ENCODE measurements at places on chromosomes 1 and 21.

GRCh38 chr1:33015216-33015615, 21.5 kb downstream of the AK2 start:
- DNase-seq = no peak

DNA sequence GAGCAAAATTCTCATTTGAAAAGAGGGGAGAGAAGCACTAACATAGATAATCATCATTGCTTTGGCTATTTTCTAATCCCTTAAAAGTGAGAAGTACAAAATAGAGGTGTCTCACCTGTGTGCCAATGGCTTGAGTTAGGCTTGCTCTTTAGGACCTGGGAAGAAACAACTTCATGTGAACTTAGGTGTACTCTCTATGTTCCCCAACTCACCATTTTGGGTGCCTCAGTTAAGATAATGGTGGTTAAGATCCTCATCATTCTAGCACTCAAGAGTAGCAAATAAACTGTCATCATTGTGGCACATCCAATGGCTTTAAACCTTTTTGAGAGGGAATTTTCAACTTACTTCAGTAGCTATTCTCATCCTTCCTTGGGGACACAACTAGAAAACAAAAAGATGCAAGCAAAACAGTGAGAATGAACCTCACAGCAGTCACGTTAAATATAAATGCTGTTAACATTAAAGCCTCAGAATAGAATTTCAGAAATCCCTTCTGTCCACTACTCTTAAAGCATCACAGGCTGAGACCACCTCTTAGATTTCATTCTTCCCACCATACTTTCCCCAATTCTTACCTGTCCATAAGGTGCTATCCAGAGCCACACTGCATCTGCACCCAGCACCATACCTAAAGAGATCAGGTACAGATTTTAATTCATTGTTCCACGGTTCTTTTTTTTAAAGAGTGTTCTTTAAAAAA, 1.2 kb downstream of the GAS5 start:
- no peak for DNase-seq

- no peak for DNase-seq
These were observed 37.3 kb downstream of the MAST2 start for GRCh38 chr1:45840704-45841103.

- no peak for DNase-seq
These were observed 11.7 kb downstream of the COL18A1 start for GRCh38 chr21:45416620-45417019.

- peak; percentile 71 for DNase-seq
These were observed 72.8 kb downstream of the CD2 start for GRCh38 chr1:116826818-116827606.

DNA sequence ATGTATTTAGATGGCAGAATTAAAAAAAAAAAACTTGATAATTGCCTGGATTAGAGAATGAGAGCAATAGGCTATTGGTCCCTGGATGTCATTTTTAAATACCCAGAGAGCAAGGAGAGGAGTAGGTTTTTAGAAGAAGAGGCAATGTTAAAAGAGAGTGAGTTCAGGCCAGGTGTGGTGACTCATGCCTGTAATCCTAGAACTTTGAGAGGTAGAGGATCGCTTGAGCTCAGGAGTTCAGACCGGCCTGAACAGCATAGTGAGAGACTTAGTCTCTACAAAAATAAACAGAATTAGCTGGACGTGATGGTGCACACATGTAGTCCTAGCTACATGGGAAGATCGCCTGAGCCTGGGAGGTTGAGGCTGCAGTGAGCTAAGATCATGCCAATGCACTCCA, 15.9 kb upstream of the MUTYH start:
- no peak for DNase-seq

- DNase-seq = no peak
These were observed 5.2 kb downstream of the C1orf21 start for GRCh38 chr1:184392067-184392466.

- DNase-seq = no peak
These were observed 21.0 kb downstream of the NFYC start for GRCh38 chr1:40712405-40712944.

GRCh38 chr1:217313096-217313495, 317.8 kb downstream of the GPATCH2 start:
- no peak for DNase-seq

GRCh38 chr1:110749960-110750359, 75.2 kb upstream of the KCNA3 start:
- DNase-seq = no peak

DNA sequence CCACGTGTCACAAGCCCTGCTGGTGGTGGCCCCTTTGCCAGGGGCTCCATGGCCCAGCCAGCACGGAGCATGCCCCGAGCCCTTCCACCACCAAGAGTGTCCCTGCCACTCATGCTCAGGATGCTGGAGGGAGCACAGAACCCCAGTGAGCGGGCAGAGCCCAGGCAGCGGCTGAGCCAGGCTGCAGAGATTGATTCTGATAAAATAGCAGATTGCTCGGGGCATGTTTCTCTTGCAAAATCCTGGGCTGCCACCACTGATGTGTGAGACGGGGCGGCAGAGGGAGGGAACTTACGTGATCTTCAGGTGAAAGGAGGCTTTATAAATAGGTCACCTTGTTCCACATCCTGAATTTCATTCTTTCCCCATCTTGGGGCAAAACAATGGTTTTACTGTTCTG, 53.2 kb downstream of the SPSB1 start:
- DNase-seq = no peak

DNA sequence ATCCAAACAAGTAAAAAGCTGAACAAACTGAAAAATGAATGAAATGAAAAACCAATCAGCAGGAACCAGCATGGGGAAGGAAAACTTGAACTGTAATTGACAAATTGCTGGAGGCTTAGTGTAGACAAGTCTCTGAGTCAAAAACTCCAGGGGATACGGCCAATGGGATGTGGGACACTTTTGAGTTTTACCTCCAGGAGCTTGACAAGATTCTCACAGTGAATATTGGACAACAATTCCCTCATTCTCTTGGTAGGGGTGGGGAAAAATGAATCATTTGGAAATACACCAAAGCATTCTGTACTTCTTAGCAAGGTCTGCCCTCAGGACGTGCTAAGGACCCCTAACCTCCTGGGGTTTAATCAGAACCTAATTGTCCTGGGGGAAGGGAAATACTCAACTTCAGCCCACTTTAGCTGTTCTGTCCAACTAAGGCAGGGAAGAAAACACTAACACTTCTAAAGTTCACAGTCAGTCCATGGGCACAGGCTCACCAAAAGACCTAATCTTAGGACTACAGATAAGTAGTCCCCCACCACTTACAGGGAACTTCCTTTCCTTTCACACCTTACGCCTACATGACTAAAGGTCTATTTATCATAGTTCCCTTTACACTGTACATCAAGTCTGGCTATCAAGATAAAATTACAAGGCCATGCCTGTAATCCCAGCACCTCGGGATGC, 60.7 kb upstream of the CDC42BPA start:
- no peak for DNase-seq

DNA sequence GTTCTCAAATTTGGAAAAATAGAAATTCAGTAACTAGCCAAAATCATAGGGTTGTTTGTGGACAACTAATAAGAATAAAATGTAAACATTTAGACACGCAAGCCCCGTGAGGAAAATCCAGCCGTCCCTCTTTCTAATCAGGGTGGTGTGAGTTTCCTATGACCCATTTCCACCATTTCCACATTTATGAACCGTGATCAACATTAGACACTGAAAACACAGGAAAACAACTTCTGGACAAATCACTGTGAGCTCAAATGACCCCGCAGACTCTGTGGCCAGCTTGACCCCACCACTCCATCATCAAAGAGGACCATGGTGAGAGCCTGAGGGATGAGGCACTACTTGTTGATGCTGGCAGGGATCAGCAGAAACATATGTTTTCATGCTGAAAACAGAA, 101.0 kb downstream of the SIM2 start:
- DNase-seq = no peak

DNA sequence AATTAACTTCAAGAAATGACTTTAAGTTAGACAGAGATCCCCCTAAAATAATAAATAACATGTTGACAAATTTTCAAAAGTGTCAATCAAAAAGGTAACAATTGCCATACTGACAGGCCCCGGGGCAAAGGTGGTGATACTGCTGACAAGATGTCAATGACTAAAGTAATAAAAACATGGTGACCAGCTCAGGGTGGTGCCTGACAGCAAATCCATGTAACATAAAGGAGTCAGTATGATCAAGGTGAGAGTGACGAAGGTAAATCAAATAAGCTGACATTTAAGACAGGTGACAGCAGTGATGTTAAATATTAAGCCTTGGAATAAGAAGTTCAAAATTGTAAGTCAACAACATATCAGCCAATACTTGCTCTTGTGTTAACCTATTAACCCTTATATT, 387.5 kb downstream of the DPYD start:
- no peak for DNase-seq

DNA sequence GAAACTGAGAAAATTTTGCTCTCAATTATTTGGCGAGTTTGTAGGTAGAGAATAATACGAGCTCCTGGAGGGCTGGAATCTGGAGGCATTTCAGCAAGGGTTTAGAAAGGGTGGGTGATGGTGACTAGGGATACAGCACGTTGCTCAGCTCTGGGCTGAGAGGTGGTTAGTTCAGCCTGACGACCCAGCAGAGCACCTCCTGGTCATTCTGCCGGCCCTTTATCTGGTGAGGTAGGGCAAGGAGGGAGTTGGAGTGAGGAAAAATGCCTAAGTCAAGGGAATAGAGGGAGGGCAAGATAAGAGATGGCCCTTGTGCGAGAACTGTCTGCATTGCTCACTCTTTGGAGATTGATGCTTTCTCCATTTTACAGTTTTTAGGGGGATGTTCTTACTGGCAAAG, 19.1 kb downstream of the GALNT2 start:
- DNase-seq = no peak

- no peak for DNase-seq
These were observed 73.5 kb upstream of the NGF start for GRCh38 chr1:115411371-115412063.

DNA sequence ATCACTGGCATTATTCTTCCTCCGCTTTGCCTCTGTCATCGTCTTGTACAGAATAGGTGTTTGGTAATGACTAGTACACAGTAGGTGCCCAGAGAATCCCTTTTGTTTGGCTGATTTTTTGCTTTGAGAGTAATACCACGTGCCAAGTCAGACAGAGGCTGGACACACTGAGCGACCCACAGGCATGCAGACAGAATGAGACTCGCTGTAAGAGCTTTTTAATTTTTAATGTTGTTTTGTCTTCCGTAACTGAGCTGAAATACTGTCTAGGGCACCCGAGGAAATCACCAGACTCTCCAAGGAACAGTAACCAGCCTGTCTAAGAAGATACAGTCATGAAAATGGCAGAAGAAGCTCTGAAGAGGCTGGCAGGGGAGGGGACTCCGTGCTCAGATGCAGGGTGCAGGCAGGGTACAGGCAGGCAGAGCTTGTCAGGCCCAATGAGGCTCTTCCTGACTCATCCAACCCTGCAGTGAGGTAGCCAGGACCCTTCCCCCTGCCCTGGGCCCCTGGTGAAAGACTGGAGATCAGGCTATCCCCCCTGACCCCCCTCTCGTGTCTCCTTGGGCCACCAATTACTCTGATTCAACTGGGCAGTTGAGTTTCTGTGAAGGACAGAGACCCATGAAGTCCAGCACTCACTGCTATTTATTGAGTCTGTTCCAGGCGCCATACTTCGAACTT, 60.1 kb upstream of the ECE1 start:
- DNase-seq = no peak

DNA sequence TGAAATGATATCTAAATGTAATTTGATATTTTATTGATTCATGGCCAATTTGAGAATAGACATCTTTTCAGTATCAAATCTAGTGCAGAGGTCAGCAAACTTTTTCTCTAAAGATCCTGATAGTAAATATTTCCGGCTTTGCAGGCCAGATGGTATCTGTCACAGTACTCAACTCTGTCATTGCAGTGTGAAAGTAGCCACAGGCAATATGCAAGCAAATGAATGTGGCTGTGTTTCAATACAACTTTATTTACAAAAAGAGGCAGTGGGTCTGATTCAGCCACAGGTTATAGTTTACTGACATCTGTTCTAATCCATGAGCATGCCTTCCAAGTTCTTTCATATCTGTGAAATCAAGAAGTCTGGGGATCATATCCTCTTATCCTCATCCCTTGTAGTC, 221.2 kb downstream of the PRDM2 start:
- DNase-seq = no peak

DNA sequence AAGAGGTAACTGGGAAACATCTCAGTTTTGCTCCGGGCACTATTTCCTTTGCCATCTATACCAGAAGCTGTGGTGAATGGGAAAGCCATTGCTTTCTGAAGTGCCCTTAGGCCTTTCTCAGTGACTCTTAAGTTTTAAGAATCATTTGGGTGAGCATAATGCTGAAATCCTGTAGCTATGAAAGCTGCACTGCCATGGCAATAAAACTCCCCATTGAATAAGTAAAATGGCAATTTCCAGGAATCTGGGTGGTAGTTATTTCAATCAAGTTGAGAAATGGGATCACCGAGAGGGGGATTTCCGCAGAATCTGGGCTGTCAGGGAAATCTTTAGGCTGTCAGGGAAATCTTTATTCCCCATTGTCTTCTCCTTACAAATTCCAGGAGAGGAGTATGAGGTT, 26.8 kb upstream of the MACF1 start:
- DNase-seq = no peak

GRCh38 chr1:238242181-238242580, 351.5 kb upstream of the ZP4 start:
- no peak for DNase-seq

- no peak for DNase-seq
These were observed 53.9 kb upstream of the FBXO28 start for GRCh38 chr1:224059897-224060427.

DNA sequence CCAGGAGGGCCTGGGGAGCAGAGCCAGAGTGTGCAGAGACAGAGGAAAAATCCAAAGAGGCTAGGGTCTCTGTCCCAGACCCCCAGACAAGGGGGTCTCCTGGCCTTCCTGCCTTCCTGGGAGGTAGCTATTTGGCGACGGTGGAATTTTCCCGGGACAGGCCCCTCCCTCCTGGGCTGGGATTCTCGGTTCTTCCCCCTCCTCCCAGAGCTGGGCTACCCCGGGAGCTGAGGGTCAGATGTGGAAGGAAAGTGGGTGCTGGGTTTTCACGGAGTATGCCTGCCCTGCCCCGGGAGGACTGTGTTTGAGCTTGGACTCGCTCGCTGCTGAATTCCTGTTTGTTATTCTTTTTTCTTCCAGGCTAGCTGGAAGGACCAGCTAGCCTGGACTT, 759 bp downstream of the AMPD2 start:
- DNase-seq = no peak

DNA sequence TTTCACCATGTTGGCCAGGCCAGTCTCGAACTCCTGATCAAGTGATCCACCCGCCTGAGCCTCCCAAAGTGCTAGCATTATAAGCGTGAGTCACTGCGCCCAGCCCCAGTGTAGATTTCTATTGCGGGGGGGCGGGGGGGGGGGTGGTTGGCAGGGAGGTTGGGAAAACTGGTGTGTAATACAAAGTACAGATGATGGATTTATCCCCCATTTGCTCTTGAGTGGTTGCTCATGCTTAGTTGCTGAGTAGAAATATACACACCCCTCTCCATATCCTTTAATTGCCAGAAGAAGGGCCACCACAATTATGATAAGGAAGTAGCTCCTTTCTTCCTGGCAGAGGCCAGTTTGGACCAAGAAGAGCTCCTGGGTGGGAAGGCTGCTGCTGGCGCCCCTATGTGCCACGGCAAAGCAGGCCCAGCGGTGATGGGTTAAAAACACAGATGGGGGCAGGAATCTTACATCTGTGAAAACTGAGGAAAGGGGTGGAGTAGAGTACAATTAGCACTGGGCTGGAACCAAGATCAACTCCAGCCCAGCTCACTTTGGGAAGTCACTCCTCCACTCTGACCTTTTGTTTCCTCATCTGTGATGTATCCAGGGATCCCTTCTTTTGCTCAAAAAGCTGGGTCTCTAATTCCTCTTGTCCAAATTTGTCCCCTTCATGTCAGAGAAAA, 55.2 kb downstream of the MRPL37 start:
- no peak for DNase-seq

- peak; percentile 60 for DNase-seq
These were observed at the start of gene UBE2Q1 for GRCh38 chr1:154557939-154558719. TSS of gene UBE2Q1 (minus strand) at chr1:154558662. CDS start at chr1:154558553, 109 bp downstream.
